ENCODE measurements at places on chromosomes 7 and 10.

- no peak for DNase-seq
Measured at GRCh38 chr10:74923556-74923955, 97.2 kb downstream of the KAT6B start.

- no peak for DNase-seq
Measured at GRCh38 chr10:124000792-124001201, 92.6 kb downstream of the CHST15 start.

GRCh38 chr7:116786791-116787443, 75.5 kb upstream of the CAPZA2 start:
- DNase-seq, result no peak

- no peak for DNase-seq
Measured at GRCh38 chr10:131272897-131273451, 38.5 kb downstream of the TCERG1L start.

- no peak for DNase-seq
Measured at GRCh38 chr10:95404462-95404858, 113.7 kb upstream of the PDLIM1 start.

DNA sequence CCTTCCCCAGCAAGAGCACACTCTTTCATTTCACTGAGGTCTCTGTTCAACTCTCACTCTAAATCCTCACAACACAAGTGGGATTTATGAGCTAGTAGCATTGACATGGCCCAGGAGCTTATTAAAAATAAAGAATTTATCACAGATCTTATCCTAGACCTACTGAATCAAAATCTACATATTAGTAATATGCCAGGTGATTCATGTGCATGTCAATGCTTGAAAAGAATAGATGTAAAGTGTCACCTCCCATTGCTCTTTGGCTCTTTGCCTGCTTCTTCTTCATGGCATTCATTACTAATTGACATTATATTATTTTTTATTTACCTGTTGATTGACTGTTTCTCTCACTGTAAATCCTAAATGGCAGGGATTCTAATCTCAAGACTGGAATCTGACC, 459.2 kb upstream of the LRRTM3 start:
- no peak for DNase-seq

DNA sequence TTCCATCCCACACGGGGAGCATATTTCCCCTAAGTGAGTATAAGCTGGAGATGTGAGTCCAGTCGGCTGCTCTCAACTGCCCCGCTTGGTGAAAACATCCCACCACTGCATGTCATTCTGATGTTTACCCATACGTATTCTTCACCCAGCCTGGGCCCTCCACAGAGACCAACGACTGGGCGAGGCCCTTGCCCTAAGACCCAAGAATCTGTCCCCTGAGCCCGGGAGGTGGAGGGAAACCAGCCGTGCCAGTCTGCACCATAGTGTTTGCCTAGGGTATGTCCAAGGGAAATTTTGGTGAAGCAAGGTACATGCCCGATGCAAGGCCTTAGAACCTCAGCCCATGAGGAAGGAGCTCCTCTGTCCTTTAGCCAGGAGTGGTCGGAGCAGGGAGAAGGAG, 67.9 kb downstream of the RGS10 start:
- DNase-seq, result no peak

GRCh38 chr10:8229153-8229552, 174.7 kb downstream of the GATA3 start:
- no peak for DNase-seq
